ENCODE measurements at places on chromosomes 3 and 15. TPM values are rescaled to one million over a fixed set of nuclear protein-coding genes. Genes with fewer than 3 reads are reported as not detected.

DNA sequence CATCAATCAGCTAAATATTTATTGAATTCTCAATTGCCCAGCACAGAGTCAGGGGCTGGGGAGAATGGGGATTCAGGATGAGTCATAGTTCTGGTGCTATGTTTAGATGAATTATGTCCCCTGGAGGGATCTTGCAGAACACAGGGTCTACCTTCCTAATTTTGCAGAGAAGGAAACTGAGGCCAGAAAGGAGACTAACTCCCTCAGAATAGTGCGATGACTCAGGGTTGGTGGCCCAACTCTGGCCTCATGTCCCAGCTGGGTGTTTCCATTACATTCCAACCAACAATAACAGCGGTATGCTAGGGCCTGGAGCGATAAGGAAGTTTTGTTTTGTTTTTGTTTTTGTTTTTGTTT is 270.9 kb downstream of the TLE3 start:
- H3K27ac ChIP-seq: no peak overlapping the region
- H3K27me3 ChIP-seq: no peaks in the 10 kb centered on the region
- no peaks in the 10 kb centered on the region for H3K4me1 ChIP-seq
- DNase-seq: no peak

- no peaks in the 10 kb centered on the region for H3K4me1 ChIP-seq
- H3K27ac ChIP-seq: peak overlapping the region; percentile 71
- no peaks in the 10 kb centered on the region for H3K27me3 ChIP-seq
- DNase-seq: no peak
- no peaks in the 10 kb centered on the region for H3K36me3 ChIP-seq
These were observed 75.1 kb upstream of the VGLL4 start for GRCh38 chr3:11718637-11719405.

- H3K36me3 ChIP-seq: no peaks in the 10 kb centered on the region
- H3K4me1 ChIP-seq: no peaks in the 10 kb centered on the region
- H3K27ac ChIP-seq: no peak overlapping the region
- no peak for DNase-seq
- no peaks in the 10 kb centered on the region for H3K27me3 ChIP-seq
These were observed 789.8 kb downstream of the TUSC7 start for GRCh38 chr3:117499189-117499870.

DNA sequence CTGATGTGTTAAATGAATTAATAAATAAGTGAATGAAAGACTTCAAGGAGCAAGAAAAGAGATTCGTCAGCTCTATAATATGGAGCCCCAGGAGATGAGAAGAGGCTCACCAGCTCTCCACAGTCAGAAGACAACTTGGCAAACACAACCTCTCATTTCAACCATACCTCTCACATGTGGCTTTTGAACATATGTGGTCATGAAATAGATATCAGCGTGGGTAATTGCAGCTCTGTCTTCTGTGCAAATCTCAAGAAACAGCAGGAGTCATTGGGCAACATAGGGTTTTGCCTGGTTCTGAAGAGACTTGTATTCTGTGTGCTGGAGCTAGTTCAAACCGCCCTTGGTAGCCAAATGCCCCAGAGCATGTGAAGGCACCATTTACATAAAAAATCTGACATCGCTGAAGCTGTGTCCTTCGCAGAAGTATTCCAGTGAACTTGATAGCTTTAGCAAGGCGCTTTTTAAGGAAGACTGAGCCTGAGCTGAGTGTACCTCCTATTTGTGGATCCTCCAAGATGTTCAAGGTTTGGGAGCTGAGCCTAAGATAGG is 8.4 kb downstream of the CX3CR1 start:
- no peaks in the 10 kb centered on the region for H3K36me3 ChIP-seq
- no peak for DNase-seq
- peak overlapping the region; percentile 7 for H3K27ac ChIP-seq
- no peak overlapping the region for H3K4me3 ChIP-seq
- peaks cover 7% of the 10 kb centered on the region for H3K4me1 ChIP-seq

GRCh38 chr3:14823393-14823792 is 4.6 kb downstream of the FGD5 start:
- no peak overlapping the region for H3K27ac ChIP-seq
- no peaks in the 10 kb centered on the region for H3K4me1 ChIP-seq
- no peaks in the 10 kb centered on the region for H3K27me3 ChIP-seq
- no peaks in the 10 kb centered on the region for H3K36me3 ChIP-seq

DNA sequence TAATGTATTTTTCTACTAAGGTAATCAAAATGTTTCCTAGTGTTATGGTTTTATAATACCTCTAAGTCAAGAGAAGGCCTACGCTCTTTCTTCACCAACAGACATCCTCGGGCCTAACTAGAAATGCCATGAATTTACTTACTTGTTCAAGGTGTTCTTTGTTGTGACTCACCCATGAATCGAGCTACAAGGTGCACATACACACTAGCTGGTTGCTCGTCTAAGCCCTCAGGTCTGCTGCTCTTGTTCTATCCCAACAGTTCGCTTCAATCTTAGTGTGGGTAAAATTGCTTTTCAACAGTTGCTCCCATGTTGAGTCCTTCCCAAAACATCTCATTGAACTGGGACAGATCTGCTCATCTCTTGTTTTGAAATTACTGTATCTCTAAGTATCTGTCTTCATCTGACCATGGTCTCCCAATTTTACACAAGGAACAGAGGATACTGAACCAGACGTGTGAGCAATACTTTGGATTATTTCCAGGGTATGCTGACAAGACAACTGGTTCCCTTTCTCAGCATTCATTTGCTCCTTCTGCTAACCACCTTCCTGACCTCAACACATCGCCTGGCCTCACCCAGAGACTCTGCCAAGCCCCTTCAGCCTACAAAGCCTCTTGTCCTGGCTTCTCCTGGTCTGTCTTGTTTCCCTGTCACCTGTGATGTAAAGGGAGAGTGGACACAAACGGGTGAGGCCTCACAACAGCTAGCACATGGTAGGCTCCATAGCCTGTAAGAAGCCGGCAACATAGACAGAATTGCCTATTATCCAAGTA is 84.2 kb downstream of the NEDD4 start:
- H3K27ac ChIP-seq: no peak overlapping the region
- no peak for DNase-seq
- H3K4me3 ChIP-seq: no peak overlapping the region
- H3K27me3 ChIP-seq: no peaks in the 10 kb centered on the region
- H3K36me3 ChIP-seq: no peaks in the 10 kb centered on the region

DNA sequence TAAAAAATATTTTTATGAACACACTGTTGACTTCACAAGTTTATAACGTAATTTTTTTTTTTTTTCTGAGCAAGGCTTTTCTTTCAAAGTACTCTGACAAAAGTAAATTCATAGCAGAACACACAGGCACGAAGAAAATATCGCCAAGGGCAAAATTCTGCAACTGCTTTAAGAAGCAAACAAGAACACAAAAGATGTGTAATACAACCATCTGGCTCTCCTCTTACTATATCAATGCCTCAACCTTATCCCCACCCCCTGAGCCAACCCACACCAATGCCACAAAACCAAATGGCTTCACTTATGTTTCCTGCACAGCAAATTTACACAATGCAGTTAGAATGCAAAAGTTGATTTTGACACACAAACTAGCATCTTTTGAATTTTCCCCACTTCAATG is 274.2 kb downstream of the FOXP1 start:
- H3K27ac ChIP-seq: peak overlapping the region; percentile 12
- no peak overlapping the region for H3K4me3 ChIP-seq
- DNase-seq: peak; percentile 56
- no peaks in the 10 kb centered on the region for H3K36me3 ChIP-seq

DNA sequence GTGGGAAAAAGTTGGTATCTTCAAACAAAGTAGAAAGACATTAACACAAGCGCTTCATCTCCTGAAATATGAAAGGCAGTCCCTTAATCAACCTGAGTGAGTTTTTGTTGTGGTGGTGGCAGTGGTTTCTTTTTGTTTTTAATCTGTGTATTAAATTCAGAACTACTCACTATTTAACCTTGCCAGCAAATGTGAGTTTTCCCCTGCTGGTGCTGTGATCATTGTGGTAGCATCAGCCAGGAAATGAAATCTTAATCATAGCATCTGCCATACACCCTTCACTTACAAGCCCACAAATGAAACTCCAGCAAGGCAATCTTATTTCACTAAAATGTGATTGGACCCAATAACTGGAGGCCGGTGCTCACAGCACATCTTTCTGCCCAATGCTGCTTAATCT is 229.7 kb downstream of the SHOX2 start:
- no peak overlapping the region for H3K4me3 ChIP-seq
- no peaks in the 10 kb centered on the region for H3K36me3 ChIP-seq
- no peaks in the 10 kb centered on the region for H3K4me1 ChIP-seq
- no peak overlapping the region for H3K27ac ChIP-seq

DNA sequence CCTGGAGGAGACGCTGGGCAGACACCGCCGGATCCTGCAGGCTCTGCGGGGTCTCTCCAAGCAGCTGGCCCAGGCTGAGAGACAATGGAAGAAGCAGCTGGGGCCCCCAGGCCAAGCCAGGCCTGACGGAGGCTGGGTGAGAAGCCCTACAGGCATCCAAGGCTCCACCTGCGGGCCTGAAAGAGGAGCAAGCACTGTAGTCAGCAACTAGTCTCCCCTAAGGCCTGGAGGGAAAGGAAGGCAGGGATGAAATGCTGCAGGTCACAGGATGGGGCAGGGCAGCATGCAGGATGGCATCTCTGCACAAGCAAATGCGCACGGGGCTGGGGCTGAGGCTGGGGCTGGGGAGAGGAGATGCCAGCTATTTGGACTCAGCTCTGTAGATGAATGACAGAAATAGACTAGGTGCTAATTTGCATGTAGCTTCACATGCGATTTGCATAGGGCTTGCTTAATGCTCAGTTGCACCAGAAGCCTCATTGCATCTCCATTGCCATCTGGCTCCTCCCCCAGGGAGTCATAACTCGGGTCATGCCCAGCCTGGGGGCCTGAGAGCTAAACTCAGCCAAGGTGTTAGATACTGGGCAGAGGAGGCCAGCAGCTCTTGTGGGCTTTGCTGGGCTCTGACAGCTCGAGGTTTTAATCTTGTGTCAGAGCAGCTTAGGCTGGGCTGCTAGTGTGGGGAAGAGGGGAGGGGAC is 5.2 kb upstream of the CPLX3 start:
- peaks cover 15% of the 10 kb centered on the region for H3K4me1 ChIP-seq
- H3K4me3 ChIP-seq: no peak overlapping the region
- no peaks in the 10 kb centered on the region for H3K36me3 ChIP-seq
- DNase-seq: no peak

DNA sequence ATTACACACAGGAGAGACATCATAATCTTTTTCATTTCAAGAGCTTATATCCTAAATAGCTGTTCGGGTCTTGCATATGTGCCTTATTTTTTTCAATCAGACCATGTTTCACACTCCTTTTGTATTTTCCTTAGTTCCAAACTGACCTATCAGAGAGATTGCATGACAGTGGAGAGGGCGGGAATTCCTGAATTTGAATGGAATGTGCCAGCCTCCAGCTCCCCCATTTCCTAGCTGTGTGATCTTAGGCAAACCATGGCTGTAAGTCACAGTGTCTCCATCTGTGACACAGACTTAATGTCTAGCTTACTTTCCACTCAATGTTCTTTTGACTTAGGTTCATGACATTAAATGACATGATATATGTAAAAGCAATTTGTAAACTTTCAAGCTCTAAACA is 62.0 kb upstream of the CSTA start:
- no peaks in the 10 kb centered on the region for H3K36me3 ChIP-seq
- no peaks in the 10 kb centered on the region for H3K27me3 ChIP-seq
- H3K4me1 ChIP-seq: no peaks in the 10 kb centered on the region
- no peak for DNase-seq
- H3K27ac ChIP-seq: no peak overlapping the region
- no peak overlapping the region for H3K4me3 ChIP-seq

- H3K27me3 ChIP-seq: no peaks in the 10 kb centered on the region
- no peak overlapping the region for H3K4me3 ChIP-seq
- H3K27ac ChIP-seq: no peak overlapping the region
- no peak for DNase-seq
- H3K36me3 ChIP-seq: no peaks in the 10 kb centered on the region
These were observed 407.1 kb upstream of the KCNMB2 start for GRCh38 chr3:178129109-178129508.

- no peak overlapping the region for H3K4me3 ChIP-seq
- DNase-seq: no peak
- no peaks in the 10 kb centered on the region for H3K36me3 ChIP-seq
- no peak overlapping the region for H3K27ac ChIP-seq
- no peaks in the 10 kb centered on the region for H3K4me1 ChIP-seq
- no peaks in the 10 kb centered on the region for H3K27me3 ChIP-seq
These were observed 230.1 kb upstream of the UBE2E1 start for GRCh38 chr3:23575697-23576096.

DNA sequence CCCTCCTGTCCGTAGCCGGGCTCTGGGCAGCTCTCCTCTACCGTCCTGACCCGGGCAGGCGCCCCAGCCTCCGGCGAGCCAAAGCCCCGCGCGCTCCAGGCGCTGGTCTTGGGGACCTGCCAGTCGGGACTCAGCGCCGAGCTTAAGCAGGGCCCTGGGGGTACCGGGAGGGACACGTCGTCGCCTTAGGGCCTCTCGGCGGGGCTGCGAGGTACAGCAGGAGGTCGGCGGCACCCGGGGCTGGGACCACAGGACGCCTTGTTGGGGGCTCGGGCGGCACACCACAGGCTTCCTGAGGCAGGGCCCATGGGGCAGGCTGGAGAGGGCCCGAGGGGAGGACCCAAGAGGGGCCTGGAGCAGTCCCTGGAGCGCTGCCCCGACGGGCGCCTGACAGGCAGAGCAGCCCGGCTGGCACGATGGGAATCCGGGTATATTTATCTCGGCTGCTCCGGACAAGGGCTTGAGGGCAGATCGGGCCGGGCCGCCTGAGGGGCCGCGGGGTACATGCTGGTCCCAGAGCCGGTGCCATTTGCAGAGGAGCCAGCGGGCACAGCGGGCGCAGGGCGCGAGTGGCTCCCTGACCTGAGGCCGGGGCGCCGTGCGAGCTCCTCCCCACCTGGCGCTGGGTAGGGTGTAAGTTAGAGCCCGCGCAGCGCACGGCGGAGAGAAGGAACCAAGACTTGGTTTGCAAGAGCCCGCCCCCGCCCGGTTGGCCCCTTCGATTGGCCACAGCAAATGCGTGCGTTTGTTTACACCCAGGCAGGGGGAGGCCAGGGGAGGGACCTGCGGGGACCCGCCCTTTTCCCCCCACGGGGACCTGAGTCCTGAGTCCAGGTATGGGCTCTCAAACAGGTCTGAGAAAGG is 574 bp downstream of the SLC38A3 start:
- H3K27me3 ChIP-seq: peaks cover 4% of the 10 kb centered on the region
- H3K4me1 ChIP-seq: no peaks in the 10 kb centered on the region

GRCh38 chr3:67557848-67558355 is 96.5 kb downstream of the SUCLG2 start:
- H3K27me3 ChIP-seq: no peaks in the 10 kb centered on the region
- H3K27ac ChIP-seq: no peak overlapping the region
- no peak overlapping the region for H3K4me3 ChIP-seq
- H3K4me1 ChIP-seq: no peaks in the 10 kb centered on the region
- DNase-seq: no peak
- H3K36me3 ChIP-seq: peaks cover 22% of the 10 kb centered on the region

- H3K4me3 ChIP-seq: no peak overlapping the region
- H3K4me1 ChIP-seq: peaks cover 3% of the 10 kb centered on the region
- H3K27ac ChIP-seq: no peak overlapping the region
These were observed 4.7 kb upstream of the CLASP2 start for GRCh38 chr3:33722626-33723370.

- H3K27me3 ChIP-seq: no peaks in the 10 kb centered on the region
- H3K36me3 ChIP-seq: no peaks in the 10 kb centered on the region
- peaks cover 17% of the 10 kb centered on the region for H3K4me1 ChIP-seq
- H3K4me3 ChIP-seq: peak overlapping the region; percentile 24
- peak overlapping the region; percentile 91 for H3K27ac ChIP-seq
These were observed 71.5 kb downstream of the SSR3 start for GRCh38 chr3:156483426-156483825.

CIAO2A gene
- total RNA-seq: 25.9 TPM

GOLGA8S gene
- total RNA-seq: 0.30 TPM

TNNC1 gene
- 2.8 TPM for total RNA-seq

TEX264 gene
- 38.8 TPM for total RNA-seq

CHRM5 gene
- total RNA-seq: not detected

RNF111 gene
- 57.3 TPM for total RNA-seq

ZNF620 gene
- total RNA-seq: 3.1 TPM

ADAMTS17 gene
- 11.5 TPM for total RNA-seq

EEF1AKMT4 gene
- total RNA-seq: 1.7 TPM

All from T-cell (primary cell).